ENCODE measurements at places on chromosomes 5 and 9.

DNA sequence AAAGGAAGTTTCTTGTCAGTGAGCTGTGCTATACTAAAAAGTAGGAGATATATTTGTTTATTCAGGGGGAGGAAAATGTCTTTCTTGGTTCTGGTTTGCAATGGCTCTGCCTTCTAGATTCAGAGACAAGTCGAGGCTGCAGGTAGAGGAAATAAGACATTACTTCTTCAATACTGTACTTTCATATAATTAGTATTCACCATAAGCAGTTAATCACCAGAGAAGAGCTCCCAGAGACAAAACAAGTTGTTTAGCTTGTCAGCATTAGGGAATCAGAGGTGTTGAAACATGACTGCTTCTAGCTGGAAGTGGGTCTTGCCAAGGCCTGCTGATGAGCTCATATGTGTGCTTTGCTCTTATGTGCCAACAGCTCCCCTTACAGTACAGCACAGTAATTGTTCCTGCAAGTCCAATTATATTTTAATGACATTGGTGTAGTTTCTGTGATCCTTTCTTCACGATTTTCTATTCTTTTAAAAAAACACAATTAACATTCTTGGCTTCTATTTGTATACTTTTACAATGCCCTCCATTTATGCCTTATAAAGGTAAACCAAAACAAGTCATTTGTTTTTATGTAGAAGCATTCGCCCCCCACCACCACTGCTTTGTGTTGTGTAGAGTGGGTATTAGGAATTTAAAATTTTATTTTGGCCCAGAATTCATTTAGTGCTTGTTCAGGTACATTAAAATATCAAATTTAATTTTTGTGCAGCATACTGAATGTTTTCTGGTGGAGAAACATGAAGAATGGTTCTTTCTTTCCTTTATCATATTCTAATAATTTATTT, 112.2 kb downstream of the RPS23 start:
- DNase-seq: peak; percentile 83

DNA sequence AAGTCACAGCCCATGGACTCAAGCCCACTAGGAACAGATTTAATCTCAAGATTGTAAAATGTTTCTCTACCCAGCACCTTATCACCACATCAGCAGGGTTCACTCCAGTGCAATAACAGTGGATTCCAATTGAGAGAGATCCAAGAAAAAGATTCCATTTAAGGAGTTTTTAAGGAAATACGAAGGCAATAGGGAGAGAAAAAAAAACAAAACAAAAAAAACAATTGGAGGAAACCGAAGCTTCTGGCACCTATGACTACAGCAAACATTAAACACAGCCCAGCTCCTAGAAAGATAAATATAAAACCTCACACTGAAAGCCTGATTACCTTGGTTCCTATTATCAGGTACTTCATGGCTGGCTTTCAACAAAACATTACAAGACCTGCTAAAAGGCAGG, 192.7 kb downstream of the DAB2IP start:
- no peak for DNase-seq

GRCh38 chr5:19880458-19880857, 107.5 kb downstream of the CDH18 start:
- DNase-seq: no peak

- DNase-seq: no peak
Measured at GRCh38 chr9:70101265-70101664, 57.6 kb downstream of the MAMDC2 start.

GRCh38 chr5:165057145-165057544, 1551.7 kb downstream of the MAT2B start:
- DNase-seq: peak; percentile 5

DNA sequence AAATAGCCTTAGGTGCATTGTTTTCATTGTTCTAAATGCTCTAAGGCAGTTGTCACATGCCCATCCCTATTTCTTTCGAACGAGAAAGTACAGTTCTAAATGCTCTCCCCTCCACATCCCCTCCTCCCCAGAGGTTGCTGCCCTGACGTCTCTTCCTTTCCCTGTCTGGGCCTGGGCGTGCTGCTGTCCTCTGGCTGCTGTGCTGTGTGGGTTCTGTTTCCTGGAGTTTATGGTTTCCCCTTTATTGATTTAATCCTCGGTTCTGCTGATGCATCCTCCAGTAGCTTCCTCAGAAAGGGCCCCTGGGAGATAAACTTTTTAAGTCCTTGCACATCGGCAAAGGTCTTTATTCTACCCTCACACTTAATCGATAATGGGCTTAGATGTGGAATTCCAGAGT, 48.8 kb downstream of the MVB12B start:
- DNase-seq: peak; percentile 66

- no peak for DNase-seq
Measured at GRCh38 chr9:97408562-97408961, 3.3 kb upstream of the TDRD7 start.

GRCh38 chr5:169106911-169107706, 193.8 kb downstream of the SLIT3 start:
- no peak for DNase-seq

- DNase-seq: no peak
Measured at GRCh38 chr5:180644825-180645273, 4.6 kb downstream of the FLT4 start.

- DNase-seq: no peak
Measured at GRCh38 chr9:80074439-80074838, 502.7 kb downstream of the TLE4 start.

DNA sequence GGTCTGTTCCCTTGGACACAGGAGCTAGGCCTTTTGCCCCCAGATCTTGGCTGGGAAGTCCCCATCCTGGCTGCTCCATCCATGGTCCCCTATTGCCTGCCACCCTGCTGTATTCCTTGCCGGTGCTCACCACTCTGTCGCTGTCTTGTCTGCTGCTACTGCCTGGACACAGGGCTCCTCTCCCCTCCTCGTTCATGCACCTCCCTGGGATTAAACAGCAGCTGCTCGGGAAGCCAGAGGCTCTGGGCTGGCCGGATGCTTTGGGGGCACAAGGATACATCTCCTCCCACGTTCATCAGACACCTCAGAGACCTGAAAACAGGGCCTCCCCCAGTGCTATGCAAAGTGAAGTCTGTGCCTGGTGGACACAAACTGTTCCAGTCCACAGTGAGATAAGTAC, 110.4 kb downstream of the ZNF354C start:
- no peak for DNase-seq

- DNase-seq: no peak
Measured at GRCh38 chr9:97321691-97322090, 14.2 kb downstream of the CCDC180 start.

- no peak for DNase-seq
Measured at GRCh38 chr9:111386386-111386785, 56.4 kb upstream of the OR2K2 start.

DNA sequence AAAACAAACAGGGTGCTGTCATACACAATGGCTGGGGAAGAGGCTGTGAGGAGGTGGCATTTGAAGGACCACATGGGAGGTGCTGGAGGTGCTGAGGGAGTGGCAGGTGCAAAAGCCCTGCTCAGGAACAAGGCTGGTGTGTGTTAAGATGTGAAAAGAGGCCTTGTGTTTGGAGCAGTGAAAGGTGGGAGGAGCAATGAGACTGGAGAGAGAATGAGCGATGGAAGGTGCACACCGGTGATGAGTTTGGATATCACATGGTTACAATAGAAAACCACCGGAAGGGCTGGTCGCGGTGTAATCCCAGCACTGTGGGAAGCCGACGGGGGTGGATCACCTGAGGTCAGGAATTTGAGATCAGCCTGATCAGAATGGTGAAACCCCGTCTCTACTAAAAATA, 9.2 kb upstream of the FIBCD1 start:
- no peak for DNase-seq

GRCh38 chr5:132072528-132072927, 1.1 kb upstream of the CSF2 start:
- no peak for DNase-seq

GRCh38 chr5:156947925-156948324, 15.1 kb downstream of the TIMD4 start:
- no peak for DNase-seq

- DNase-seq: no peak
Measured at GRCh38 chr5:173532689-173533250, 83.7 kb downstream of the BOD1 start.

- DNase-seq: no peak
Measured at GRCh38 chr9:90801241-90801972, at the start of gene SYK. SYK (plus strand) TSS chr9:90801819; CDS start chr9:90843899, 42,080 bp downstream.

DNA sequence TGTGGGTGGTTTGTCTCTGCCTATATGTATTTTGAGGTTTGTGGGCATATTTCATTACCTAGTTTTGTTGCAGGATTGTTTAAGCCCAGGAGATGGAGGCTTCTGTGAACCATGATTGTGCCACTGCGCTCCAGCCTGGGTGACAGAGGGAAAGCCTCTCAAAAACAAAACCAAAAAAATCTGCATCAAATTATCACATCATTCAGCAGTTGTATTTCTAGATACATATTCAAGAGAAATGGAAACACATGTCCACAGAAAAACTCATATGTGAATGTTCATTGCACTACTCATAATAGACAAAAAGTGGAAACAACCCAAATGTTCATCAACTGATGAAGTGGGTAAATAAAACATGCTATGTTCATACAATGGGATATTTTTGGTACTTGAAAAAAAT, 29.9 kb downstream of the HSPA4 start:
- no peak for DNase-seq

DNA sequence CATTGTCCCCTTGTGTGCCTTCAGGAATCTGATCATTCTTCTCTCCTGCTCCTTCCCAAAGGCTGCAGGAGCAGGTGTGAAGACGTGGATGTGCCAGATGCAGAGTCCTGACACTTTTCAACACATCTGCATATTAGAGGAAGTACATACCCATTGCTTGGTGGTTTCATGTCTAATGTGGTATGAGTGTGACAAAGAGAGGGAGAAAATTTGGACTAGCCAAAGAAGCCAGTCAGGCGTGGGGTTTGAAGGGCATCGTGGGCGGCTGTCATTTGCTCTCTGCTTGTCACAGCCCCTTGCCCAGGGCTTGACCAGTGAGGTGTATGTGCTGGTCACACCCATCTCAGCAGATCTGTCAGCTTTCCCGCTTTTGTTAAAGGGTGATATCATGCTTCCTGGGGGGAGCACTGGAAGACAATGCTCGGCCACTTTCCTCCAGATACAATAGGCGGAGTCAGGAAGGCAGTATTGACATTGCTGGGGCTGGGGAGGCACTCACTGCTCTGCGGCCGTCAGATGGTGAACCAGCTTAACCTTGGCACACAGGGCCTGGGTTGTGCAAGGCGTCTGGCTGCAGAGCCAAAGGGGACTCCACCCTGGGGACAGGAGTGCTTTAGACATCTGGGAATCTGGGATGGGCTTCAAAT, 8.6 kb downstream of the TEK start:
- DNase-seq: no peak

- peak; percentile 59 for DNase-seq
Measured at GRCh38 chr5:92687821-92688722, 892.9 kb downstream of the NR2F1-AS1 start.

DNA sequence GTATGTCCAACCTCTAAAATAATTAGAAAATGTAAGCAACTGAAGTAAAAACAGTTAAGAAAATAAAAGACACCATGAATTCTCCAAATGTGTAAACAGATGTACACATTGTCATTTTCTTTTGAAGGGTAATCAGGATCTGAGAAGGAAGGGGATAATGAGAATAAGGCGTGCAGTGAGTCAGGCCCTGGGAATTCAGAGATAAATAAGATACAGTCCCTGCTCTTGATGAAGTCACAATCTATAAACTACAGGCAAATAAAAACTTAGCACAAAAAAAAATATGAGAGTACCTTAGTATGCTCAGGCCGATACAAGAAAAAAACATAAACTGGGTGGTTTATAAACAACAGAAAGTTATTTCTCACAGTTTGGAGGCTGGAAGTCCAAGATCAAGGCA, 315.3 kb downstream of the DNAH5 start:
- no peak for DNase-seq

- DNase-seq: no peak
Measured at GRCh38 chr5:181217111-181217802, 5.8 kb upstream of the TRIM41 start.

GRCh38 chr9:115957585-115957984, 196.0 kb upstream of the PAPPA start:
- no peak for DNase-seq

DNA sequence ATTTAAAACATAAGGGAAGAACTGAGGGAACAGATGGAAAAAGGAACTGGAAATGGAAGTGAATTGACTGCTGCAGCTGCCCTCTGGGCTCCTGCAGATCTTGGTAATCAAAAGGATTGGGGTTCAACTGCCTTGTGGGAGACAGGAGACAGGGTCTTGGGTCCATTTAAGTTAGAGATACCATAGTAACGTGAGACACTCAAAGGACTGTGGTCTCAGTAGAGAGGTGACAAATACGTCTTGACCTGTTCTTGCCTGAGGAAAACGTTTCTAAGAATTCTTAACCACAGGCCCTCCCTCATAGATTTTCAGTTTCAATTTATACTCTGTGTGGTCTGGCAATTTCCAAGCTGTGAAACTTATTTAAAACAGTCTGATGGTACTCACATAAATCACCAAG, 100.8 kb upstream of the DHFR start:
- no peak for DNase-seq

DNA sequence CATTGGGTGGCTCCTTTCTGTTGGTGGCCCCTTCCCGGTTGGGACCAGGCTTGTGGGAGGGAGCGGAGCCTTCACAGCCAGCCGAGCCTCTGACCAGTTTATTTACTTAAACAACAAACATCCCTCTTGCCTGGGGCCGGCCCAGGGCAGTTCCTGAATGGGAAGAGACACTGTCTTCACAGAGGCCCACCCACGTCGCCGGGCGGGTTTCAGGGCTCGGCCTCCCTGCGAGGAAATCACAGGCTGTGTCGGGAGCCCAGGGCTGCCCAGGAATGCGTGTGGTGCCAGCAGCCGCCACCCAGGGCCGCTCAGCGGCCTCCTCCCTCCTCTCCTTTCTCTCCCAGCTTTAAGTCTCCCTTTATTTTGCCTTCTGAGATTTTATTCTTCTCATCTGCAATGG, 132.5 kb downstream of the HSD17B3 start:
- DNase-seq: no peak

GRCh38 chr5:109408991-109409843, 557 bp downstream of the PJA2 start:
- peak; percentile 72 for DNase-seq

- DNase-seq: no peak
Measured at GRCh38 chr9:16046713-16047112, 493.9 kb downstream of the CCDC171 start.

DNA sequence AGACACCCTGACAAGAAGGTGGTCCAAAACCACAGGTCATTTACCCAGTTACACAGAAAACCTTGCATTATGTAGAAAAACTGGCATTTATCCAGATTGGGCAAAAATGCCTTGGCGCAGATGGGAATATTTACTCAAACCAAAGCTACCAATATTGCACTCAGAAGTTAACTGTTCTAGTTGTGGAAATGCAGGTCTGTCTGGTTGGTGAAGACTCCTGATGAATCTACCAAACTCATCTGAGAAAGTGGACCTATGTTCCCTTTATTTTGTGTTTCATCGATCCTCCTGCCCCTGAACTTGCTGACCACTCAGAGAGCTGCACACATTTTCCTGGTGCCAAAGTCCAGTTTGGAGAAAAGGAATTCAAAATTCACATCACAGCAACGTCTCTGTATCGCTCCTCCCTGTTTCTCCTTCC, 85.2 kb upstream of the ALDH1A1 start:
- DNase-seq: no peak

DNA sequence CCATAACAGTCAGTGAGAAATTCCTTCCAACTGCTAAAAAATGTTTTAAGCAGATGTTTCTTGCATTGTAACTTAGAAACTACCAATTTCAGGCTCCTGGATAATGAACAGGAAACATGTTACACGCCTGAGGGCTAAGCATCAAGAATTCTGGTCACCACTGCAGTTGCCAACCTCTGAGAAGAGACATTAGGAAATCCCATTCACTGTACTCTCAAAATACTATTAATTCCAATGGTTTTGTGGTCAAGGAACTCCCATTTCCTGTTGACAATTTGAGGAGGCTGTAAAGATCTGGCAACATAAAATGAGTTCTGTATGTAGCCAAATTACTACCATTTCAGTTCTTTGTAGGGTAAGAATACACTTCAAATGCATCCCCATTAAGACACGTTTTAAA, 456.0 kb upstream of the MEF2C start:
- DNase-seq: no peak

Data from HAP-1 (cell line).